ENCODE measurements at places on chromosomes 6 and 20.

GRCh38 chr20:62838128-62838891, 21.5 kb downstream of the COL9A3 start:
- DNase-seq = no peak

- peak; percentile 56 for DNase-seq
Observed at GRCh38 chr6:56796196-56796532, 153.5 kb upstream of the DST start.

GRCh38 chr6:102344769-102345168, 951.3 kb downstream of the GRIK2 start:
- no peak for DNase-seq

DNA sequence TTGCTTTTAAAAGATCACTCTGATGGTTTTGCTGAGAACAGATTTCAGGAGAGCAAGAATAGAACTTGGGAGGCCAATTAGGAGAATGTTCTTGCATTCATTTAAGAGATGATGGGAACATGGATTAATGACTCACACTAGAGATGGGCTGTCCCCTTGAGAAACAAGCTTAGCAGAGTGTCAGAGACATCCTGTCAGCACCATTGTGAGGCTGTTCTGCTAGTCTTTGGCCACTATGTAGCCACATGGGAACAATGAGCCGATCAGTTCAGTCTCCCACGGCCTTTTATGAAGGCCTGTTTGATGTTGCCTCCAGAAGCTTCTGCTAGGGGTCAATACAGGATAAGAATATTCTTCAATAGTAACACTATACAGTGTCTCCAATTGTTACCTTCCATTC, 113.0 kb upstream of the EYA4 start:
- DNase-seq = no peak

GRCh38 chr6:33632558-33633039, 11.5 kb downstream of the ITPR3 start:
- DNase-seq = peak; percentile 67

DNA sequence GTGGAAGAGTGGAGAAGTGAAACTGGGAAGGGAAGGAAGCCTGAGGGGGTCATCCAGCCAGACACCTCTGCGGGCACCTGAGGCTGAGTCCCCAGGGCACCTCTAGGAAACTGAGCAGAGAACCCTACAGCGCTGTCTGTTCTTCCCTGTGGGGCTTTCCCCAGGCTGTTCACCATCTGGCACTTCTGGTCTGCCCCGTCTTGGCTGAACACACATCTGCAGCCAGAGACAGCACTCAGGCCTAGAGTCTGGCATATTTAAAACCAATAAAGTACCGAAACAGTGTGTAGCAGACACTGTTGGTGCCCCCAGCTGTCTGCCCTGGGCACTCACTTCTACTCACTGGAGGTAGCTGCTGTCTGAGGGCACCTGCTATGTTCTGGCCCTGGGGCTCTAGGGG, 9.4 kb upstream of the ARFGEF2 start:
- DNase-seq = no peak

GRCh38 chr6:111462770-111463391, 20.1 kb downstream of the REV3L start:
- DNase-seq = no peak

- no peak for DNase-seq
Observed at GRCh38 chr20:44542890-44543289, 21.0 kb upstream of the SERINC3 start.

GRCh38 chr20:50673466-50674137, 17.7 kb downstream of the RIPOR3 start:
- peak; percentile 91 for DNase-seq

DNA sequence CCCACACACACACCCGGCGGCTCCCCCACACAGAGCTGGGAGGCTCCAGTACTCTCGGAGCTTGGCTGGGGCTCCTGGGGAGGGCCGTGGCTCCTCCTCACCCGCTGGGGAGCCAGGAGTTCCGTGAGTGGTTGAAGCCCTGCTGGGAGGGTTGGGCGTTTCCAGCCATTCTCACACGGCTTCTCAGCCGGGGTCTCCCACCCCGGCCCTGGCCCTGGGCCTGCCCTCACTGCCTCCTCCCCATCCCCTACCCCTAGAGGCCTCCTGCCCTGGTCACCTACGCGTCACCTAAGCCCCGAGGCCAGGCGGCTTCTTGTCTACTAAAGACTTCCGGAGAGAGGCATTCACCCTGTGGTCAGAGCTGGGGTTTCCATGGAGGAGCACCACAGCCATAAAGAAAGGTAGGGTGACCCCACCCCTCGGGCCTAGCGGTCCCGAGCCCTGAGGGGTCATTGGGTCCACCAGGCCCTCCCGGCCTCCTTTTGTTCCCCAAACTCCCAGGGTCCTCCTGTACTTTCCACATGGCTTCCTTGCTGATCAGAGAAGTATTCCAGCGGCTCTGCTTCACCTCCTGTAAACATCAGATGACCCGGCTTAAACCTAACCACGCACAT, 99.3 kb downstream of the TTLL2 start:
- no peak for DNase-seq

GRCh38 chr6:76516924-76517323, 444.5 kb upstream of the IMPG1 start:
- DNase-seq = no peak

DNA sequence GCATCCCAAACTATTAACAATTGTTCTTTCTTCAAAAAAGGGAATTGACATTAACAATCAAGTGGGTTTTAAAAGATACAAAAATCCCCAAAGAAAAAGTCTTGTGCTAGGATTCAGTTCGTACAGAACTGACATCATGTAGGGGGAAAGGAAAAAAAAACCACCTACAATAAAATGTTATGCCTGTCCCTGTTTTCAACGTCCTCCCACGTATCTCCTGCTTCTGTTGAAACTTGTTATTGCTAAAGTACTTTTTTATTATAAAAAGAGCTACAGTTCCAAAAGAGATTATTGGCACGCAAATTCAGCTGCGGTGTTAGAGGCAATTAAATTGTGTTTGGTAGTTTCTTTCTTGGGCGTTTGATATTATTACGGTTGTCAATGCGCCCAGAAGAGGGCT, 102.8 kb upstream of the PHACTR1 start:
- no peak for DNase-seq

DNA sequence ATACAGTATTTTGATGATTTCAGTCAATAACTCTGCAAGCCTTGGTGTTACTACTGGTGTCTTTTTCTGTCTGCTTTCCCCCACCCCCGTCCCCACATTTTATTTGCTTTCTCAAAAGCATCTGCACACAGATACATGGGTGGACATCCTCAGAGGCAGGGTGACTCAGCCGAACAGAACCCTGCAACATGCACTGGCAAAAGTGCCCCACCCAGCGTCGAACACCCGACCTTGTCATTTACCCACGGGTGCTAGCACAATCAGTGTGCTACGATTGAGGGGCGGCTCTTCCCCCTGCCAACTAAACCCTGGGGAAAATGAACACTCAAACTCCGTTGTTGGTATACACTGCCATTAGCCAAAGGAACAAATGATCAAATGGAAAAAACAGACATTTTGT, 115.9 kb upstream of the NAA20 start:
- DNase-seq = no peak

DNA sequence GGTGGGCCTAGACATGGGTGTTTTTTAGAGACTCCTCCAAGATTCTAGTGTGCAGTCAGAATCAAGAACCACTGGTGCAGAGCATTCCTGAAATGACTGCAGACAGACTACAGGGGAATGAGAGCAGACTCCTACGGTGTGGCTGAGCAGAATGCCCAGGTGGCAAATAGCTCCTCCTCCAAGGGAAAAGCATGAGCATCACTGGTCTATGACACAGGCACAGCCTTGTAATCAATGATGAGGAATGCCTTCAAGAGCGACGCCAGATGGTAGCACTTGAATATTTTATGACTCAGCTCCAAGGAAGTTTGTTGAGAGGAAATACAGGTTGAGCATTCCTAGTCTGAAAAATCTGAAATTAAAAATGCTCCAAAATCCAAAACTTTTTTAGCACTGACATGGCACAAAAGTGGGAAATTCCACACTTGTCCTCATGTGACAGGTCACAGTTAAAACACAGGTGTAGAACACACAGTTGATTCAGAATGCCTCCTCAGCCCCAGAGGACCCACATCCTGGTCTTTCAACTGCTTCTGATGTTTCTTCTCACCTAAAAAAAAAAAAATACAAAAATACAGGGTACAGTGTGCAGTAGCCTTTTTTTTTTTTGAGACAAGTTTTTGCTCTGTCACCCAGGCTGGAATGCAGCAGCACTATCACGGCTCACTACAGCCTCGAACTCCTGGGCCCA, 10.6 kb upstream of the FAM8A1 start:
- peak; percentile 94 for DNase-seq

GRCh38 chr6:28336284-28337120, 554 bp upstream of the ZSCAN31 start:
- DNase-seq = peak; percentile 48

GRCh38 chr6:298233-299103, 6.2 kb downstream of the DUSP22 start:
- no peak for DNase-seq

DNA sequence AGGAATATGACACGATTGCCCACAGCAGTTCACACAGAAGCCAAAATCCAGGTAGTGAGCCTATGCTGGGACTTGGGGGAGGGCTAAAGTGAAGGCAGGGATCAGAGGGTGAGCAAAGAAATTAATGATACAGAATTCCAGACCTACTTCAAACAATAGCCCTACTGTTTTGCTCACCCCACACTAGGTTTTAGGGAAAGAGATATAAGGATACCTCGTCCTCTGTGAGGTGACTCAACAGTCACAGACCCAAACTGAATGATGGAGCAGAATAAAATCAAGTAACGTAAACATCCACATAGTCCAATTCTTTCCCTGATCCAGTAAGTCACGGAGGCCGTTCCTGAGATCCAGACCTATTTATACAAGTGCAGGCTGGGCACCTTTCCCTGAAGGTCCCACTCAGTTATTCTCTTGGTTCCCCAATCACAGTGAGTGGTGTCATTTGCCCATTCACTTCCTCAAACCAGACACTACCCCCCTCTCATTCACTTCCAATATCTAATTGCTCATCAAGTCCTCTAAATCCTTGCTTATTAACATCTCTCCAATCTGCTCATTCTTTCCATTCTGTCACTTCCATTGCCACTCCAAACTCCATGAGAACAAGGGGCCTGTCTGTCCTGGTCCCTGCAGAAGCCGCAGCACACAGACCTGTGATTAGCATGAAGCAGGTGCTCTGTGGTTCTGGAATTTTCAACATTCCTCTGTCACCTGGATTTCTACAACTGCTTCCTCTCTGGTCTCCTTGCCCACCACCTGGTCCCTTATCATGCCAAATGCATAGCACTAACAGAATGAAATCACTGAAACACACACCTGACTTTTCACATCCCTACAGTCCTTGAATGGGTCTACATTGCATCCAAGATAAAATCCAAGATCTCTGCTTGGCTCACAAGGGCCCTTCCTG, 55.9 kb downstream of the ATXN1 start:
- DNase-seq = no peak

DNA sequence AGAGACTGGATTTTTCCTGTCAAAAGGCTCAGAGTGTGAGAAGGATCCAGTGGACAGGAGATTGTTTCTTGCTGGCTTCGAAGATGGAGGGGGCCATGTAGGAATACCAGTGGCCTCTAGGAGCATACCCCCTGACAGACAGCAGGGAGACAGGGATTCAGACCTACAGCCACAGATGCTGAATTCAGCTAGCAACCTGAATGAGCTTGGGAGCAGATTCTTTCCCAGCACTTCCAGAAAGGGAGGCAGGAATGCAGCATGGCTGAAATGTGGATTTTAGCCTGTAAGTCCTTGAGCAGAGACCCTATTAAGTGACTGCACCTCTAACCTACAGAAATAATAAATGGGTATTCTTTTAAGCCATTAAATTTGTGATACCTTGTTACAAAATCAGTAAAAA, 44.6 kb downstream of the STXBP5 start:
- DNase-seq = no peak

DNA sequence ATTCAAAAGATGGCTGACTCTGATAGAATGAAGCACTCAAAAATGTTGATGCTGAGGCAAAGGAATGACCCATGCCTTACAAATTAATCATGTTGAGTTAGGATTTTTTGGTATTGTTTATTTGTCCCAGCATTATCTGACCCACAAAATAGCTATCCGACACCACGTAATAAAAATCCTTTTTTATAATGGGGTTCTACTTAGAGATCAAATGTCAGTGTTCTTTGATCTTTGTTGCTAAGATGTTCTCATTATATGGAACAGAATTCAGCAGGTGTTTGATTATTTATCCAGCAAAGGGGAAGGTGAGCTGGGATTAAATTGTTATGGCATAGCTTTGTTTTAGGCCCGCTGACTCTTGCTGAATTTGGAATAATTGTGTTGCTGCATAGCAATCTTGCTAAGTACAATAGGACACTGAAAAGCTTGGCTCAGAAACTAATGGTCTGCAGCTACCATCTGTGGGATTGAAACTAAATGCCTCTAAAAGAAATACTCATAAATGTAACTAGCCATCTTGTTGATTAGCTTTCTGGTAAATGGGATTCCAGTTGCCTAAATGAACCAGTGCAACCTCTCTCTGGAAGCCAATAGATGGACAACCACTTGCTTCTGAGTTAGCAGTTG, 180.2 kb upstream of the HDAC2 start:
- DNase-seq = no peak

- no peak for DNase-seq
Observed at GRCh38 chr6:112227411-112227810, 27.0 kb downstream of the LAMA4 start.

- DNase-seq = no peak
Observed at GRCh38 chr6:33895296-33895695, 91.5 kb upstream of the MLN start.

DNA sequence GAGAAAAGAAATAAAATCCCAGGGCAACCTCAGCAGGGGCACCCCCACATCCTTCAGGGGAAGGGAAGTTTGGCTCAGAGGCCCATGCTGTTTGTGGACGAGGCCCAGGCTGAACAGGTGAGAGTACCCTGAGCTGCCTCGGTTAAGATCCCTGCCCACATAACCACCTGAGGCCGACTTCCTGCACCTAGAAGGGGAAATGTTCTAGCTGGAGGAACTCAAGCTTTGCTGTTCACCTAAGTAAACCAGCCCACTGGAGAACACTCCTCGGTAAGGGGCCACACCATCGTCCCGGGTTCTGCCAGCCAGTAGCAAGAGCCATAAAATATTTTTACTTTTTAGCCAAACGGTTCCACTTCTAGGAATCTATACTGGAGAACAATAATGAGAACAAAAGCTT, 88.2 kb downstream of the SLC23A2 start:
- DNase-seq = no peak

- DNase-seq = no peak
Observed at GRCh38 chr6:3575166-3575565, 118.3 kb upstream of the SLC22A23 start.

DNA sequence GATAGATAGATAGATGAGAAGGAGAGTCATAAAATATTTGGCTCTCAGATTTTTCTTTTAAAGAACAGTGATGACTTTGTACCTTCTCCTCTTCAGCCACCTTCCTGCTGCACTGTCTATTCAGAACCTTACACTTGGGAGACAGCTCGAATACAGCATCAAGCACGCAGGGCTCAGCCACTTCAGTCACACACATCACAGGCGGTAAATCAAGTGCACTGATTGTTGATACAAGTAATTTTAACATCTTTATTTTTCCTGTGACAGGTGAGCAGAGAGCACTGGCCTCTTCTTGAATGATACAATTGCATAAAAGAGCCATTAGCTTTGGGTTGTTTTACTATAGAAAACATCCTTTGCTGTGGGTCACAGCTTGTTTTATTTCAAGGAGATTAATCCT, 1118.5 kb upstream of the EYS start:
- DNase-seq = no peak

GRCh38 chr6:104118274-104118673, 741.4 kb downstream of the HACE1 start:
- DNase-seq = peak; percentile 39

- DNase-seq = peak; percentile 83
Observed at GRCh38 chr20:5788385-5788895, 38.2 kb downstream of the SHLD1 start.

- DNase-seq = no peak
Observed at GRCh38 chr6:2863901-2864300, 22.2 kb upstream of the SERPINB1 start.

GRCh38 chr6:134063121-134063965, 10.9 kb upstream of the SLC2A12 start:
- no peak for DNase-seq

All from ACHN (cell line).